ENCODE measurements at places on chromosomes 7 and 10. TPM values are rescaled to one million over a fixed set of nuclear protein-coding genes. Genes with fewer than 3 reads are reported as not detected.

- no peak for DNase-seq
- H3K4me1 ChIP-seq, result no peaks in the 10 kb centered on the region
- H3K4me3 ChIP-seq, result peak overlapping the region; percentile 17
- H3K27me3 ChIP-seq, result no peaks in the 10 kb centered on the region
Measured at GRCh38 chr7:2701832-2702593, 14.0 kb downstream of the AMZ1 start.

- no peaks in the 10 kb centered on the region for H3K27me3 ChIP-seq
- no peak overlapping the region for H3K4me3 ChIP-seq
- H3K36me3 ChIP-seq, result no peaks in the 10 kb centered on the region
- no peak for DNase-seq
- H3K4me1 ChIP-seq, result no peaks in the 10 kb centered on the region
Measured at GRCh38 chr7:133183969-133184368, 68.9 kb upstream of the EXOC4 start.

DNA sequence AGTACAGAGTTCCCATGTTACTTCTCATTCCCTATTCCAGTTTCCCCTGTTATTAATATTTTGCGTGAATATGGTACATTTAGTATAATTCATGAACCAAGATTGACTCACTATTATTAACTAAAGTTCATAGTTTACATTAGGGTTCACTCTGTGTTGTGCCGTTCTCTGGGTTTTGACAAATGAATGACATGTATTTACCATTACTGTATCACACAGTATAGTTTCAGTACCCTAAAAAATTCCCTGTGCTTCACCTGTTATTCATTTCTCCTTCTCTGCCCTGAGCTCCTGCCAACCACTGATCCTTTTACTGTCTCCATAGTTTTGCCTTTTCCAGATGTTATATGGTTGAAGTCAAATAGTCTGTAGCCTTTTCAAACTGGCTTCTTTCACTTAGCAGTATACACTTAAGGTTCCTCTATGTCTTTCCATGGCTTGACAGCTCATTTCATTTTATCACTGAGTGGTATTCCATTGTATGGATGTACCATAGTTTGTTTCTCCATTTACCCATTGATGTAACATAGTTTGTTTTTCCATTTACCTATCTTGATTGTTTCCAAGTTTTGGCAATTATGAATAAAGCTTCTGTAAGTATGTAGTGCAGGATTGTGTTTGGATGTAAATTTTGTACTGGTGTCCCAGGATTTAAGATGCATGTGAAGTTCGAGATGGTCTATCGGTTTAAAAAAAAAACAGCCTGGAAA, 58.8 kb downstream of the CDK14 start:
- H3K4me3 ChIP-seq, result no peak overlapping the region
- DNase-seq, result no peak
- H3K4me1 ChIP-seq, result no peaks in the 10 kb centered on the region
- no peaks in the 10 kb centered on the region for H3K36me3 ChIP-seq
- no peak overlapping the region for H3K27ac ChIP-seq
- H3K27me3 ChIP-seq, result no peaks in the 10 kb centered on the region

DNA sequence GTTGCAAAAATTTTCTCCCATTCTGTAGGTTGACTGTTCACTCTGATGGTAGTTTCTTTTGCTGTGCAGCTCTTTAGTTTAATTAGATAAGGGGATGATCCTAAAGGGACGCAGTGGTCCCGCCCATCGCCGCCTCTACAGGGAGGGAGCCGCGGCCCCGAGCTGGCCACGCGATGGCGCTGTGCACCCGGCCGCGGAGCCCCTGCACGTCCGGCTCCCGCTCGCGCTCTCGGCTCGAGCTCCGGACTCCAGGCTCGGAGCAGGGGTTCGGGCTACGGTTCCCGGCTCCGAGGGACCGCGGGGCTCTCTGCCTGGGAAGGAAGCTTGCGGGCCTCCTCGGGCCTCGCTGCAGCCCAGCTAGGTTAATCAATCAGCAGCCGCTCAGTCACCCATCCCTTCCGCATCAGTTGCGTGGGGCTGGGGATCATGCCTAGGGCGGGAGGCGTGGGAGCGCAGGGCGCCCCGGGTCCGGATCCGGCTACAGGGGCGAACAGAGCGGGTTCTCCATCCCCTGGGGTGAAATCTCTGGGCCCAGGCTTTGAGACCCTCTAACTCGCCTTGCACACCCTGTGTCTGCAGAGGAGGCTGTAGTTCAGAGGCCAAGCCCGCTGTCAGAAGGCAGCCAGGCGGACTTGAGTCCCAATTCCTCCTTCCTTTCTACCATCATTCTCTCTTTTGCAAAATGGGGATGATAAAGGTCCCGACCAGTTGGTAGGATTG, 97.9 kb downstream of the WDR11 start:
- H3K27me3 ChIP-seq, result peaks cover 21% of the 10 kb centered on the region
- H3K4me1 ChIP-seq, result no peaks in the 10 kb centered on the region
- no peak overlapping the region for H3K27ac ChIP-seq
- DNase-seq, result peak; percentile 33
- H3K36me3 ChIP-seq, result no peaks in the 10 kb centered on the region

C10orf143 gene
- total RNA-seq, result 6.6 TPM
